ENCODE measurements at places on chromosomes 4 and X. TPM values are rescaled to one million over a fixed set of nuclear protein-coding genes. Genes with fewer than 3 reads are reported as not detected.

Gene VSIG4
- total RNA-seq = not detected

Gene UGT2B15
- total RNA-seq = 0.09 TPM

Gene RHOXF2
- not detected for total RNA-seq

Gene PRRG3
- total RNA-seq = not detected

Gene ATP2B3
- total RNA-seq = 0.07 TPM
